Fibroblast of skin of back (primary cell): ENCODE measurements at places on chromosomes 3 and 15.

DNA sequence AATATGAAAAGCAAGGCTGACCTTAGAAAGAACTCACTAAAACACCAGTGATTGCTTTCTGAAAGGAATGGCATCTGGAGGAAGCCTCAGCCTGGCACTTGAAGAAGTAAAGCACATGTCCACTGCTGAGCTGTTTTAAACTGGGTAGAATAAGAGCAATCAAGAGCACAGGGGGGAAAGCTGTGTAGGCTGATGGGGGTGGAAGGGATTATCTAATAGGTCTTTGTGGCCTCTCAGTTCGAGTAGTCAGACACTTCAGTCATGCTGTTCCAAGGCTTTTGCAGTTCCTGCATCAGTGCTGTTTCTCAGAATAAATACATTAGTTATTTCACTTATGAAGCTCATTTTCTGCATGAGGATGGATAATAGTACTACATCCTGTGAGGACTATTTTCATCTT is 22.6 kb downstream of the CCDC191 start:
- no peak for DNase-seq

DNA sequence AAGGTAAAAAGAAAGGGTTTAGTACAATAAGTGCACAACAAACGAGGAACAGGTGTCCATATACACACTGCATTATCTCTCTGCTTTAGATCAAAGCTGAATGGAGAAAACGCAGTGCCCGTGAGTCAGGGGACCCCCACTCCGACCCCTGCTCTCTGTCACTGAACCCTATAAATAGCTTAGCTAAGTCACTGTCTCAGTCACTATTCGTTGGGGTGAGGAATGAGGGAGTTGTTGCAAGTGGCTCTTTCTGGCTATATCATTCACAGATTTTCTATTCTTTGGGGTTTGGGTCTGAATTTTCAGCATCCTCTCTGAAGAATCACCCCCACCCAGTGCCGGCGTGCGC is 458 bp upstream of the STAC start:
- no peak for DNase-seq

DNA sequence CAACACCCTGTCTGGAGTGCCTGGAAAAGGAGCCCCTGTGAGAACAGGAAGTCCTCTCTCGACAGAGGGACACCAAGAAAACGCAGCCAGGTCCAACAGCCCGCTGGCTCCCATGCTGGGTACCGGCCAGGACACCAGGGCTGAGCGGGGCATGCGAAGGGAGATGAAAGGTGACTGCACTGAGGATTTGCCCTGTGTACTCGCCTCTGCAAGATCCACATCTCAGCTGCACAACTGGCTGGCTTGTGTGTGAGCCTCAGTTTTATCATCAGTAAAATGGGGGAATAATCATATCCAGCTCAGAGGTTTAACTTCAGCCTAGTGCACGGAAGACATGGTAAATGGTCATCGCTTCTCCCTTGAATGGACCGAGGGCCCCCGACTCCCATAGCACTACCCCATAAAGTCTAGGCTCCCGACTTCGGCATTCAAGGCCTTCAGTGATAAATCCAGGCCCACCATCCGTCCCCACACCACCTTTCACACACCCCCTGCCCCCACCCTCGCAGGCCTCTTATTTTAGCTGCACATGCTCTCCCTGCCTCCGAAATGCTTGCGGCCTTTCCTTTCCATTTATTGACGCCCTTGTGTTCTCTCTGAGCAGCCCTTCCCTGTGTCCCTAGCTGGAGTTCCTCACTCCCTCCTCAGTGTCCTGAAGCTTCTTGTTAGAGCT is 15.8 kb downstream of the ISG20 start:
- no peak for DNase-seq

DNA sequence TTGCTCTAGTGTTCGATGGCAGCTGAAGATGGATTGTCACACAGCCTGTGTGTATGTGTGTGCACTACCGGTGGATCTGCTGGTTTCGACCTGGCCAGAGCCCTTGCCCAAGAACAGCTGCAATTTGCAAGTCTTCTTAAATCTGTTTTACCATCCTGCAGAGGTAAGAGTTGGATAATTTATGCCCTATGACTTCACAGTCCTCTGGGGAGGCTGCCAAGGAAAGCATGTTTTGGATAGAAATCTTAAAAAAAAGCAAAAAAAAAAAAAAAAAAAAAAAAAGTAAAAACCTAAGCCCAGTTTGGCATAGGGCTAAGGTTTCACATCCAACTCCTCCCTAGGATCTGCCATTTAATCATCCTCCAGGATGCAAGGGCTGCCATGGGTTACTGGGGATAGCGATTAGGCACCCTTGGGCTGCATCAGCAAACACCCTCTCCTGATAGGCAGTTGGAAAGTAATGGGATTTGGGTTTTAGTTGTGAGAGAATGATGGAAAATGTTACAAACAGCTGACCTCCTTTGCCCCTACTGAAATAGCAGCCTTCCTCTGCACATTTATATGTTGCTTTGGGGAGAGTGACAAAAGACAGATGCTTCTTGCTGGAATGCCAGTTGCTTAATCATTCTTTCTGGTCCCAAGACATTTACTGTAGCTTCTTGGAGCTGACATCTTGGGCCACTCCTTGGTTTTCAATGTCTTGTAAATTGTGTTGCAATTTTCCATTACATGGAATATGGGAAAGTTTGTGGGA is 35.4 kb downstream of the CD200R1L start:
- DNase-seq = peak; percentile 67

GRCh38 chr3:106083854-106084253 is 215.0 kb upstream of the CBLB start:
- DNase-seq = no peak

- DNase-seq = peak; percentile 59
These were observed 67.0 kb upstream of the SLC25A26 start for GRCh38 chr3:66153481-66154443.

- no peak for DNase-seq
These were observed 43.0 kb downstream of the BCL2L10 start for GRCh38 chr15:52069559-52069958.

DNA sequence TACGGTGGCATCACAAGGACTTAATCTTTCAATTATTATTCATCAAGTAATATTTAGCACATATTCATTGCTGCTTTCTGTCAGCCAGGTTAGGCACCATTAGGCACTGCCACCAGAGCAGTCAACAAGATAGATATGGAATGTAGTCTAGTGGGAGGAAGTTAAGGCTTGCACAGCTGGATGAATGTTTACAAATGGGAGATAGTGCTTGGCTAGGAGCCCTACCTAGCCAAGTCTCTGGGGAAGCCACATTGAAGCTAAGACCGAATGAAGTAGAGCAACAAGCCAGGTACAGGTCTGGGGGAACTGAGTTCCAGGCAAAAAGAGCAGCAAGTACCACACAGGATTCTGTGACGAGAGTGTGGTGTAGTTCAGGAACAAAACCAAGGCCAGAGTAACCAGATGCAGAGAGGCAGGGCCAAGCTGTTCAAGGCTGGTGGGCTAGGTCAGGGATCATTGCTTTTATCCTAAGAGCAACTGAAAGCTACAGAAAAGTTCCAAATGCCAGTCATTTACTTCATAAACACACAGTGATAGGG is 33.4 kb upstream of the SCAANT1 start:
- no peak for DNase-seq

GRCh38 chr3:46076606-46077005 is 49.3 kb upstream of the XCR1 start:
- DNase-seq = peak; percentile 9

DNA sequence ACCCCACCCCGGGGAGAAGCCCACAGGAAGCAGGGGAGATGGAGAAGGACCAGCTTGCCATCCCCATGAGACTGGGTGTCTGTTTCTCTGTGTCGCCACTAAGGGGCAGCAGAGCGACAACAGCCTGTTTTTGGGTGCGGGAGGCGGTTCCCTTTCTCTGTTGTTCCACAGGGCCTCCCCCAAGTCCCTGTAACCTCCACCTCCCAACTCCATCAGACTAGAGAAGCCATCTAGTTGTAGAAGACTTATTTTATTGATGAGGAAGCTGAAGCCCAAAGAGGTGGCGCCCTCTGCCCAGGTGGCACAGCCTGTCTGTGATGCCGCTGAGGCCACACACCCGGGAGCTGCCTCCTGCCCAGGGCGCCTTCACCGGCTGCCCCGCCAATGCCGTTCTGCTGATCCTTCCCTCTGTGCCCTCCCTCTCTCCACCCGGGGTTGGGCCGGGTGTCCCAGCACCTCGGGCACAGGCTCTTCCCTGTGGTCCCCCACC is 3.9 kb upstream of the CCDC9B start:
- DNase-seq = peak; percentile 71

DNA sequence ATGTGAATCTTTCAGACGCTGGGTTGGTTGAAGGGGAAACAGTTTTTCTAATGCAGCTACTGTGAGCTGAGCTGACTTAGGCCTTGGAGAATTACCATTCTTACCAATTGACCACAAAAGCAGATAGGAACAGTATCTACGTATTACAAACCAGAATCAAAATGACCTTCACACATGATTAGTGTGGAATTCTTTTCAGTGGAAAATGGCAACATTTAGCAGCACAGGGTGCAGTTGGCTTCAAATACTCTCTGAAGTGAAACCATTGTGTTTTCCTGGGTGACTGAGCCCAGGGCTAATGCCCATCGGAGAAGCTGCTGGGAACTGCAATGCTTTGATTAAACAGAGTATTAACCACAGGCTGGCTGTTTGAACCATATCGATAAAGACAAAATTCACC is 40.2 kb upstream of the GOLGA8J start:
- DNase-seq = no peak

DNA sequence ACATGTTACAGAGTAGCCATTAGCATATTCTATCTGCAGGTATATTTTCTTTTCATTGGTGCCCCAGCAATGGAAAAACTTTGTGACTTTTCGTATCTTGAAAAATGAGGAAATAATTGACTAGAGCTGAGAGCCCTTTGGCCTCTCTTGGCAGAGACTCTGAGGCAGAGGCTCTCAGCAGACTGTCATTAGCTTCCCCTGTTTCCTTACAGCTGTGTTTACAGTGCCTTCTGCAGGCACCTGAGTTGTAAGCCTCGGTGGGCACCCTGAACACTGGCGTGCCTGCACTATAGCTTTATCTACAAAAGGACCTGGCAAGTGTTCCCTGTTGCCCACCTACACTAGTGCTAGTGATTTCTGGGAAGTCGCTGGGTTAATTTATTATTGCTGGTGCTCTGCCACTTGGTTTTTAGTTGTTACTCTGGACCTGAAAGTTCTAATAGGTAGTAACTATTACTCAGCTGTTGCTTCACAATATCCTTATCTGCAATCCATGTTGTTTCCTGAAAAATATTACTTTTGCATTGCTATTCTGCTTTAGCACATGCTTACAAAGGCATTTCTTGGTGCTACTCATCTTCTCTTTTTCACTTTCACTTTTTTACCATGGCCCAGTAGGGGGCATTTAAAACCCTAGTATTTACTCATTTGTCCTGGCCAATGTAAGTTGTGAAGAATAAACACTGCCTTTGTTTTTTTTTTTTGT is 7.8 kb upstream of the GPR171 start:
- no peak for DNase-seq

DNA sequence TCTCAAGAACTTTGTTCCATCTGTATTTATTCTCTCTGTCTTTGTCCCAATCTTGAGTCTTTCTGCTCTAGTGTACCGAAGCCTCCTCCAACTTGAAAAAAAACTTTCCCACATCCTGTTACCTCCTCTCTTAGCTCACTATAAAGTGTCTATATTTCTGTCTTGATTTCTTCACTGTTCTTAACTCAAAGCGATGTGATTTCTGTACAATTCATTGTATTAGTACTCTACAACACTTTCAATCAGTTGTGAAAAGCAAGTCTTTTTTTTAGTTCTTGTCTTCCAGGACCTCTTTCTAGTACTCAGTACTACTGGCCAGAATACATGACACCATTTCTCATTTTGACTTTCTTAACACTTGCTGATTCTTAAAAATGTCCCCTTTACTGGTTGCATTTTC is 353.5 kb upstream of the SATB1 start:
- DNase-seq = no peak

DNA sequence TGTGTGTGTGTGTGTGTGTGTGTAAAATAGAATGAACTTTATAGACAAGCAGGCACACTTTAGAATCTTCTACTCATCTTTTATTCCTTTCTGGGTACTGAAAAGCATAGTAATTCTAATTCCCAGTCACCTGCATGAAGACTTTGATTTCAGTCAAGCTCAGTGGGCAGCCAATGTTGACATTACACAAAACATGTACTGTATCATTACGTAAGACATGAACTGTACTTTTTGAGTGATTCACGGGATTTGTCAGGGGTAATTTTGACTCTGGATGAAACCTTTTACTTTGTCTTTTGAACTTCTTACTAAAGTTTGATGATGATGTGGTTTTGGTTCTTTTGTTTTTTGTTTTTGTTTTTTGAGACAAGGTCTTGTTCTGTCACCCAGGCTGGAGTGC is 38.8 kb downstream of the PTPRG start:
- DNase-seq = no peak

GRCh38 chr3:172069478-172069877 is 30.1 kb downstream of the FNDC3B start:
- DNase-seq = no peak

- peak; percentile 54 for DNase-seq
These were observed 352.6 kb downstream of the NLGN1 start for GRCh38 chr3:173750095-173750494.

- peak; percentile 49 for DNase-seq
These were observed 107.8 kb downstream of the SNRK start for GRCh38 chr3:43394041-43394554.

DNA sequence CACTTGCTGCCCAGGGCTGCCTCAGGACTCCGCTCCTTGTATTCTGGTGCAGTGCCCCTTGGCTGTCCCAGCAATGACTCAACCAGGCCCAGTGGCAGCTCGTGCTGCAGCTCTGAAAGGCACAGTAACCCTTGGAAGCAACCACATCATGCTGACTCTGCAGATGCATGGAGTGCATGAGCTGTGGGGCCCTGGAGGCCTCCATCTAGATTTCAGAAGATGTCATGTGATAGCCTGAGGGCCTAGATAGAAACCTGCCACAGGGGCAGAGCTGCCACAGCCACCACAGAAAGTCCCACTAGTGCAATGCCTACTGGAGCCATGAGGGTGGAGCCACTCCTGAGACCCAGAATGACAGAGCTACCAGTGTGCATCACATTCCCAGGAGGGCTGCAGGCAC is 117.1 kb upstream of the SMAD3 start:
- peak; percentile 72 for DNase-seq

- no peak for DNase-seq
These were observed 55.9 kb downstream of the MDFIC2 start for GRCh38 chr3:70256566-70256965.

DNA sequence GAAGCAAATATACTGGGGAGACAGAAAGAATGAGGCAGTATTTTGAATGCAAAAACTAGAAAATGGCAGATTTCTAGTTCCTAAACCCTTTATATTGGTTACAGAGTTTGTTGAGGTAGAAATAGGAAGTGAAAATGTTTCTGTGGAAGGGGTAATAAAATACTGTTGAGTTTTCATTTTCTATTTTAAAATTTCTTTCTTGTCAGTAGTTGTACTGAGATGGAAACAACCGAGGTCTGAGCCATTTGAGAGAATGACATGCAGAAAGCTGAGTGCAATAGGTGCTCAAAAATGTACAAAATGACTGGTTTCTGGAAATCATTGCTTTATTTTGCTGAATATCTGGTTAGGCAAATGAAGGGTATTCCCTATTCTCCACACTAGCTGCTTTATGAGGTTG is 361.4 kb downstream of the CHL1 start:
- DNase-seq = no peak

DNA sequence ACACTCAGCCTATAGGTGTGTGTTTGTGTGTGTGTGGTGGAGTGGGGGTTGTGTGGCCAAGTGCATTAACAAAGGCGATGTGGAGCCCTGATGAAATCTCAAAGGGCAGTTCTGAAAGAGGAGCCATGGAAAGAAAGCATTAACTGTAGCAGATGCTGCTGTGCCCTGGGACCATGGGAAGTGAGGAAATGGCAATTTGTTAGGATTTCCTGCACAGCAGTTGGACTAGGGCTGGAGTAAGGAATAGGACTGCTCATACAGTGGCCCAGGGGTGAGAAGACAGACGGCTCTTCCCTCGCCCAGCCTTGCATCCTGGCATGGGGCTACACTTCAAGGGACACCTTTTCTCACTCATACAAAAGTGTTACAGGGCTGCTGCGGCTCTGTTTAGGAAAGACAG is 12.3 kb upstream of the ZBTB38 start:
- DNase-seq = no peak
